ENCODE measurements at places on chromosomes 1 and 21.

DNA sequence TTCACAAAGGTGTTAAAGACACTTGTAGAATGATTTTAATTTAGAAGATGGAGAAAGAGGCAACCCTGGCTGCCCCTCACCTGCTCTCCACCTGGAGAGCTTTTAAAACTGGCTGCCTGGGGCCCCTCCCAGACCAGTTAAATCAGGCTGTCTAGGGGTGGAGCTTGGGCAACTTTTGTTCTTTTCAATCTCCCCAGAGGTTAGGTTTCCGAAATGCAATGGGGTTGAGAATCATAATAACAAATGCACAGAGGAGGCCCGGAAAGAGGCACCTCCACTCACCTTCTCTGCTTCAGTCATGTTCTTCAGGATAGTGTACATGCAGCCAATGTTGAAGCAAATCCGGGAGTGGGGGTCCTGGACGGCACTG is 400 bp downstream of the NCF2 start:
- DNase-seq: no peak

- no peak for DNase-seq
These were observed 40.4 kb upstream of the TMEM61 start for GRCh38 chr1:54940042-54940441.

GRCh38 chr1:155139895-155140629 is at the start of gene DPM3:
Gene DPM3 (minus strand): TSS chr1:155140531. CDS start chr1:155140240, 291 bp downstream.
- peak; percentile 94 for DNase-seq

DNA sequence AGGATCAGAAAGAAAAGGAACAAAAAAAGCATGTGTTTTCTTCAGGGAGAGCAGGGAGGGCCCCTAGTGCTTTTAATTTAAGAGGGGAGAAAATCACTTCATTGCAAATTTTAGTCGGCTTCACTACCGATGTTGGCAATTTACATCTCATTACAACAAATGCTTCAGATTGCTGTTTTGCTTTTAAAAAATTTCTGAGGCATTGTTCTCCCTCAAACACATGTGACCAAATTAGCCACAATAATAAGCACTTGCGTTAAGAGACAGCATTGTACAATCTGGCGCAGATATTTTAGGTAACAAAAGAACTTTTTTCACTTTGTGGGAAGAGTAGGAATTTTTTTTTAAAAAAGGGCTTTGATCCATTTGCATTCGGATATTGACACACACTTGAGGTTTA is 29.8 kb downstream of the BEND5 start:
- no peak for DNase-seq

GRCh38 chr1:174445351-174445750 is 2.4 kb upstream of the GPR52 start:
- no peak for DNase-seq

DNA sequence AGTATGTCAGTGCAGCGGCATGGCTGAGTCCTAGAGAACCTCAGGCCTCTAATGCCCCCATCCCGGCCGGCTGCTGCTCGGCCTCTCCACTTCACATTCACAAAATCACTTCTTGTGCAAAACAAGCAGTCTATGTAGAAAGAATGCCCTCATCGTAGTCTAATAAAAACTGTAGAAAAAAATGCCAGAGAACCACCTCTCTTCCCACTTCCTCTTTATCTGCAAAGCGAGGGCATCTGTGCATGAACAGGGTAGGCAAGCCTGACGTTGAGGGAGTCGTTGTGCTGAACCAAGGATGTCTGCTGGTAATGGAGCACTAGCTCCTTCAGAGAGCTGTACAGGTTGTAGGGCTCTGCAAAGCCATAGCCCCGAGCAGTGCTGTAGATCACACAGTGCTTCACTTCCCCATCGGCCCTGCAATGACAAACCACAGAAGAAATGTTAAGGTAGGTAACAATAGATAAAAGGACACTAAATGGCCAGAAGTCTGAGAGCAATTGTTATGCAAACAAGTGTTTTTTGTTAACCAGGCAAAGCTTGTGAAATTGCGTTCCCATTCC is 88.9 kb downstream of the PIK3R3 start:
- DNase-seq: no peak

GRCh38 chr1:60989749-60990713 is 92.3 kb upstream of the NFIA start:
- no peak for DNase-seq

DNA sequence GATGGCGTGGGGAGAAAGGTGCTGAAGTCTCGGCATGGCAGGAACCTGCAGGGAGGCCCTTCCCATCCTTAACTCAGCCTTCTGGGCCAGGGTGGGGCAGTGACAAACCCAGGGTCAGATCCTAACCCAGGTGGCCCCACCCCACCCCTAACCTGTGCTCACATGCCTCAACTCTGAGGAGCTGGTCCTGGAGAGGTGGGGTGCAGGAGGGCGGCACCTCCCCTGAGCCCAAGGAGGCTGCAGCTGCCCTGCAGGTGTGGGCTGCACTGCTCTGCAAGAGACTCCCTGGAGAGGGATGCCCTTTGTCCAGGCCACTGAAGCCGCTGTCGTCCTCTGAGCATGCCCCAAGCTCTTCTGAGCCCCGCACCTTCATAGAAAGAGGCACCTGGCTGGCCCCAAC is 15.2 kb upstream of the ADAMTSL4 start:
- no peak for DNase-seq

GRCh38 chr1:241918879-241919278 is 38.7 kb upstream of the BECN2 start:
- DNase-seq: no peak

- no peak for DNase-seq
These were observed 35.7 kb downstream of the CAPZB start for GRCh38 chr1:19449454-19450228.
